C1 segment of cervical spinal cord (tissue), 14 donors: ENCODE measurements at places on chromosomes 3 and 15.

GRCh38 chr3:128390867-128391266 lies 75.8 kb downstream of the DNAJB8 start:
- DNase-seq = no peak

- no peak for DNase-seq
These were observed 135.0 kb downstream of the TFG start for GRCh38 chr3:100844063-100844936.

DNA sequence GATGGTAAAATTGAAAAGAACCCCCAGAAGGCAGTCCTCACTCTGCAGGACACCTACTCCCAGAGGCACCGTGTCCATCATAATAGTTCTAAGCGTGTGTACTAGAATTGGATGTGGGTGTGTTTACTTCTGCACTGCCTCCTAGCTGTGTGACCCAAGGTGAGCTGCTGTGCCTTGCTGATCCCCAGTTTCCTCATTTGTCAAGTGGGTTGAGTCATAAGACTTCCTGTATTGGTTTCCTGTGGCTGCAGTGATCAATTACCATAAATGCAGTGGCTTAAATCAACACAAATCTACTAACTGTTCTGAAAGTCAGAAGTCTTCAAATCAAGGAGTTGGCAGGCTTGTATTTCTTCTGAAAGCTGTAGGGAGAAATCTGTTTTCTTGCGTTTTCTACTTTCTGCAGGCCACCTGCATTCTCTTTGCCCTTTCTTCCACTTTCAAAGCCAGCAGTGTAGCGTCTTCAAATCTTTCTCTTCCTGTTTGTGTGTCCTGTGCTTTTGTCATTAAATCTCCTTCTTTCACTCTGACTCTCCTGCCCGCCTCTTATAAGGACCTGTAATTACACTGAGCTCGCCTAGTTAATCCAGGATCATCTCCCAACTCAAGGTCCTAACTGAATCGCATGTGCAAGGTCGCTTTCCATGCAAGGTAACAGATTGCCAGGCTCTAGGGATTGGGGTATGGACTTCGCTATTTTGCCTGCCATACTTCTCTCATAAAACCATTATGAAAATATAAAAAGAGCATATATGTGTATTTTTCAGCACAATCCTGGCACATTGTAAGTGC lies 59.0 kb downstream of the RORA start:
- DNase-seq = no peak

- no peak for DNase-seq
These were observed 6.6 kb upstream of the HCLS1 start for GRCh38 chr3:121667333-121667732.

DNA sequence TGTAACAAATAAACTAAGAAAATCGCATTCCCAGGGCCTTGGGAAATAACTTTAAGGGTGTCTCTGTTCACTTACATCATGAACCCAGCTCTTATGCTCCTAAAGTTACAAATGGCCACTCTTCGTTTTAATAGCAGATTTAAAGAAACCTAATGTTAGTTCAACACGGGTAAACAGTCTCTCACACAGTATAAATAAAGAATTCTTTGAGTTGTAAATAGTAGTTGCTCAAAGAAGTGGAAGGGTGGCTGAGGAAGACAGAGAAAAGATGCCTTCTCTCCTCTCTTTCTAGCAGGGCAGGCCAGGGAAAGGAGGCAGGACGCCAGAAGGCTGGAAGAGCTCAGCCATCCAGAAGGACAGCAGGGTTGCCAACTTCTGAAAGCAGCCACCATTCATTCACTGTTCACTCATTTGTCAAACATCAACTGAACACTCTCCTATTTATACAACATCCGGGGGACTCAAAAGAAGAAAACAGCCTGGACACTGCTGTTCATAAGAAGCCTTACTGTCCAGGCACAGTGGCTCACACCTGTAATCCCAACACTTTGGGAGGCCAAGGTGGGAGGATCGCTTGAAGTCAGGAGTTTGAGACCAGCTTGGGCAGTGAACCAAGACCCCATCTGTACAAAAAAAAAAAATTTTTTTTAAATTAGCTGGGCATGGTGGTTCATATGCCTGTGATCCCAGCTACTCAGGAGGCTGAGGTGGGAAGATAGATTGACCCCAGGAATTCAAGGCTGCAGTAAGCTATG lies 47.3 kb downstream of the WWTR1 start:
- no peak for DNase-seq

DNA sequence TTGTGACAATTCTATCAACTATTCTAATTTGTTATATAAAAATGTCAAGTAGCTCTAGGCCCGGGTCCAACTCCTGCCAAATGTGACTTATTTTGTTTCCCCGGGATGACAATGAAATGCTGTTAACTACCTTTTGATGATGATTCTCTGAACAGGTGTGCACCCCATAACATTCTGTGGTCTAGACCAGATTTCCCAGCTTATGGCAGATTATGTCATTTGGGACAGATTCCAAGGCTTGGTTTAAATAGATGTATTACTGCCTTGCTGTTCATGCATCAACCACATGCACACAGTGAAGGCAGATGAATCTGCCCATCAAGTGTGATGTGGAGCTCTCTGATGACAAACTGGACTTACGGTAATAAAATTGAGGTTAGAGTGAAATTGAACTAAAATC lies 150.5 kb downstream of the MECOM start:
- no peak for DNase-seq

- DNase-seq = no peak
These were observed 8.3 kb downstream of the LRRC2 start for GRCh38 chr3:46557814-46558183.
